NCI-H460 (cell line): ENCODE measurements at places on chromosomes 11 and 22. TPM values are rescaled to one million over a fixed set of nuclear protein-coding genes. Genes with fewer than 3 reads are reported as not detected.

Gene MS4A6E
- total RNA-seq = not detected in 2 replicates

Gene IL18
- total RNA-seq = 4.2 and 6.0 TPM in 2 replicates

Gene P2RY6
- total RNA-seq = not detected in 2 replicates

Gene PGM2L1
- 2.1 TPM in 2 replicates for total RNA-seq

Gene HBG1
- total RNA-seq = not detected in 2 replicates

Gene TTC17
- total RNA-seq = 59.7 and 62.6 TPM in 2 replicates

Gene CAVIN3
- 8.9 and 9.8 TPM in 2 replicates for total RNA-seq

Gene ANO9
- 0.12 TPM in 1 of 2 replicates, not detected in the other for total RNA-seq

Gene CATSPER1
- total RNA-seq = not detected in 2 replicates

Gene PLEKHA7
- 0.17 and 0.25 TPM in 2 replicates for total RNA-seq

Gene MUC15
- total RNA-seq = not detected in 2 replicates

Gene OR5D18
- total RNA-seq = not detected in 2 replicates

Gene MMP13
- total RNA-seq = not detected in 2 replicates
